ENCODE measurements at places on chromosomes 3 and 15.

DNA sequence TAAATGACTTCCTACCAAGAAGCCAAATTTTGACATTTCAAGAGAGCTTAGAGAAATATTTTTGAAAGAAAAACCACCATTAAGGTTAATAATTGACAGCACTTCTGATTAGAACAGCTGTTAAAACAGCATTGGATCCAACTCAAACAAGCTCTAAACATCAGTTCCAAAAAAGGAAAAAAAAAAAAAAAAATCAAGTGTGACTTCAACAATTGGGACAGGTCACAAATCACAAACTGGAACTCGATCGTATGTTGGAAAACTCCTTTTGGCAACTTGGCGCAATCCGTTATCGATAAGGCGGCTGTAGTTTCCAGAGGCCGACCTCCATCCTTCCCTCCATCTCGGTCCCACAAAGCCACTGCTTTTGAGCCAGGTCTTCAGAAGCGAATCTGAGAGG, 17.8 kb downstream of the TLE3 start:
- no peak for DNase-seq

DNA sequence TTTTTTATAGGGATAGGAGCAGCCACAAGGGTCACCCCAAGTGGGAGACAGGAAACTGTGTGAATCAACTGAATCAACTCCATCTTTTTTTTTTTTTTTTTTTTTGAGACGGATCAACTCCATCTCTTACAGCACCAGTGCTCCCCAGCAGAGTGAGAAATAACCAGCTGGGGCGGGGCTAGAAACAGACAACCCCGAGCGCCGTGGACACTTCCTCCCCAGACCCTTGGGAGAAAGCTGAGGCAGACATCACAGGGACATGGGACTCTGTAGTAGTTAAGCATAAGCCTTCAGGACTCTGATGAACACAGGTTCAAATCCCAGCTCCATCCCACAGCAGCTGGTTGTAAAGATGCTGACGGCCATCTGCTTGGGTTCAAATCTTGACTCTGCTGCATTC, 75.4 kb downstream of the PRICKLE2 start:
- no peak for DNase-seq

DNA sequence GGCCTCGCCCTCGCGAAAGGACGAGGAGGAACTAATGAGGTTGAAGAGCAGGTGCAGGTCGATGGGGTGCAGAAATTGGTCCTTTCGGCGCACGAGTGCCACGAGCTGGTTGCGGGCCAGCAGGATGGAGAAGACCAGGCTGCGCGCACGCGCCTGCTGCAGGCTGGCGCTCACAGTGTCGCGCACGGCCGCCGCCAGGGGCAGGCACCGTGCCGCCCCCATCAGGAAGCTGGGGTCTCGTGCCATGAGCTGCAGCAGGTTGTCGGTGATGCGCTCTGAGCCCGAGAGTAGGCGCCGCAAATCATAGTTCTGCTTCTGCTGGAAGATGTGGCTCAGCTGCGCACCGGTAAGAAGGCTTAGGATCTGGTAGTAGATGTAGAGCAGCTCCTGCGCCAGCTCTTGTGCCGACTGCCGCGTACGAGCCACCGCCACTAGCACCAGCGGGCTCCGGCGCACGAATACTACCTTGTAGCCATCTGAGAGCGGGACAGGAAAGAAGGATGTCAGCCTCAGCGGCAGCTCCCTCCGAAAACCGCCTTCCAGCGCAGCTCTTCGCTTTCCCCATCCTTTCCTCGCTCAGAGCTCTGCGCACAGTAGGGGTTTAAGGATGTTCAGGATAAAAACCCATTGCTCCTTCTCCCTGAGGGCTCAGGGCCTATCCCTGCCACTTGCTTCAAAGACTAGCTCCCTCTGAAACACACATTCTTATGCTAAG, 6.9 kb upstream of the MST1R start:
- DNase-seq, result no peak

- no peak for DNase-seq
Measured at GRCh38 chr3:16369885-16370284, 104.9 kb downstream of the OXNAD1 start.

DNA sequence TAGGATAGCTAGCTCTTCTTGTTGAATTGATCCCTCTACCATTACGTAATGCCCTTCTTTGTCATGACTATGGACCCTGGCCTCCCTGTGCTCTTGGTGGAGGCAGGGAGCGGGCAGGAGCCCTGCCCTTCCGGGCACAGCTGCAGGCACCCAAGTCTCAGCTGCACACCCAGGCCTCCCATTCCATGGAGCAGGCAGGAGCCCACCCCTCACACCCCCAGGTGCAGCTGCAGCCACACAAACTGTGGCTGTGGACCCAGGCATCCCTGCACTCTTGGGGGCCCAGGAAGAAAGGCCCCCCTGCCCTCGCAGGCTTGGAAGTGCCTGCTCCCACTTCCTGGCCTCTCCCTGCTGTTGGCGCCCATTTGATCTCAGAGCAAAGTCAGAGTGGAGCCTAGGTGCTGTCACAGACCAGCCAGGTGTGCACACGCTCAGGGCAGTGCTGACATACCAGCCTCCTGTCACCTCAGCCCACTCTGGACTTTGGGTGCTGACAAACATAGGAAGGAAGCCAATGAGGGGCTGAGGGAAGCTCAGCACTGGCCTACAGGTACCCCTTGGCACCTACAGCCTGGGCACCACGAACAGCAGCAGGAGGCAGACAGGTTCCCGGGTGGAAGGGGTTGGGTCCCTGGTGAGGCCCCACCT, 53.0 kb downstream of the SLMAP start:
- DNase-seq, result no peak

GRCh38 chr3:152236716-152237115, 32.0 kb upstream of the MBNL1 start:
- DNase-seq, result no peak

DNA sequence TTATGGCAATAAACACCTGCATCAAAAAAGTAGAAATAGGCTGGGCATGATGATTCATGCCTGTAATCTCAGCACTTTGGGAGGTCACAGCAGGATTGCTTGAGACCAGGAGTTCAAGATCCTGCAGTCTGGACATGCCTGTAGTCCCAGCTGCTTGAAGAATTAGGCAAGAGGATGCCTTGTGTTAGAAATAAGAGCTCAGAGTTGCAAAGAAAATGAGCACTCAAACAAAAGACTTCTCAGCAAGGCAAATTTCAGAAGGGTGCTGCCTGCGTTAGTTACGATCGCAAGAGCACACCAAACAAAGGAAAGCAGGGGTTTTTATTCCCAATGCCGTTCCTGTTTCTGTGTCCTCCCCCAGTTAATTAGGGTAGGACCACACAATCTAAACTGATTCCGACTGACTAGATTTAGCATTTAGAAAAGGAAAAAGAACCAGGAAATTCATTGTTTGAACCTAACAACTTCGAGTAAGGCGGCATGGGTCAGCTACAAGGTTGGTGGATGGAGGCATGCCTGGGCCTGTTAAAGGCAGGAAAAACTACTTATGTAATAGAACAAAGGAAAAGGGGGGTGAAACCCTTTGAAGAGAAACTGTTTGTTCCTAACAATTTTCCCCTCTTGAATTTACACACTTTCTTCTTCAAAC, 55.5 kb downstream of the DLG1 start:
- no peak for DNase-seq

GRCh38 chr3:114128231-114128630, 50.6 kb downstream of the DRD3 start:
- no peak for DNase-seq

- DNase-seq, result no peak
Measured at GRCh38 chr15:75307778-75308390, 25.2 kb downstream of the GOLGA6D start.
